NCI-H146 (cell line): ENCODE measurements at places on chromosomes 2 and 18.
A peak's percentile ranks its signal among the peaks of the same experiment; 100 is the strongest.

DNA sequence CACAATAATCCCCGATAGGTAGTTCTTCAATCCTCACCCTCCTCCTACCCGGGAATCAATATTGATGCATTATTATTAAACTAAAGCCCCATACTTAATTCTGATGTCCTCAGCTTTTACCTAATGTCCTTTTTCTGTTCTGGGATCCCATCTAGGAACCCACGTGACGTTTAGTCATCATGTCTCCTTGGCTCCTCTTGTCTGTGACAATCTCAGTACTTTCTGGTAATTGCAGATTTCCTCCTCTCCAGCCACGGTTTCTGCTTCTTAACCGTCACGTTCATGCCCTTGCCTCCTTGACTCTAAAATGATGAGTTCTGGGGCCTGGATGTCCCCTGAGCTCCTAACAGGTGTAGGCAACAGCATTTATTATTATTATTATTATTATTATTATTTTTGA, 2.9 kb upstream of the DGKD start:
- DNase-seq = no peak

DNA sequence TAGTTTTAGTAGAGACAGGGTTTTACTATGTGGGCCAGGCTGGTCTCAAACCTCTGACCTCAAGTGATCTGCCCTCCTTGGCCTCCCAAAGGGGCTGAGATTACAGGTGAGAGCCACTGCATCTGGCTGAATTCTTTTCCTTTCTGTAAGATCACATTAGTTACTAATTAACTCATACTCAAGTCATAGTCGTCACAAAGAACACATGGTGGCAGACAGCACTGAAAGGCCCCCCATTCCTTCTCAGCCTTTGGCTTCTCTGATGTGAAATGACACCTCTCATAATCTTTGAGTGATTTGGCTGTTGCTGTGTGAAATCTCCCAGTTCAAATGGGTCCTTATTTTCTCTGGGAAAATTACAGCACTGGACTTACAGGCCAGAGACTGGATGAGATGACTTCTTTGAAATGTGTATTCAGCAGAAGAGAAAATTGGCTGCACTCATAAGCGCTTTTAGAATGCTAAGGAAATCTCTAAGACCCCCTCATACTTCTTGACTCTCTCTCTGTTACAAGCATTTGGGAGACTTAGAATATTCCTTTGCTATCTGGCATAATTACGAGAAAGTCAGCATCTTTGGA, 764.8 kb downstream of the RNF144A start:
- no peak for DNase-seq

- DNase-seq = no peak
Measured at GRCh38 chr2:223820549-223820948, 16.8 kb downstream of the AP1S3 start.

- peak; percentile 9 for DNase-seq
Measured at GRCh38 chr2:106038601-106039375, 155.3 kb downstream of the UXS1 start.

GRCh38 chr2:70668911-70669310, 99.1 kb downstream of the ADD2 start:
- DNase-seq = no peak

DNA sequence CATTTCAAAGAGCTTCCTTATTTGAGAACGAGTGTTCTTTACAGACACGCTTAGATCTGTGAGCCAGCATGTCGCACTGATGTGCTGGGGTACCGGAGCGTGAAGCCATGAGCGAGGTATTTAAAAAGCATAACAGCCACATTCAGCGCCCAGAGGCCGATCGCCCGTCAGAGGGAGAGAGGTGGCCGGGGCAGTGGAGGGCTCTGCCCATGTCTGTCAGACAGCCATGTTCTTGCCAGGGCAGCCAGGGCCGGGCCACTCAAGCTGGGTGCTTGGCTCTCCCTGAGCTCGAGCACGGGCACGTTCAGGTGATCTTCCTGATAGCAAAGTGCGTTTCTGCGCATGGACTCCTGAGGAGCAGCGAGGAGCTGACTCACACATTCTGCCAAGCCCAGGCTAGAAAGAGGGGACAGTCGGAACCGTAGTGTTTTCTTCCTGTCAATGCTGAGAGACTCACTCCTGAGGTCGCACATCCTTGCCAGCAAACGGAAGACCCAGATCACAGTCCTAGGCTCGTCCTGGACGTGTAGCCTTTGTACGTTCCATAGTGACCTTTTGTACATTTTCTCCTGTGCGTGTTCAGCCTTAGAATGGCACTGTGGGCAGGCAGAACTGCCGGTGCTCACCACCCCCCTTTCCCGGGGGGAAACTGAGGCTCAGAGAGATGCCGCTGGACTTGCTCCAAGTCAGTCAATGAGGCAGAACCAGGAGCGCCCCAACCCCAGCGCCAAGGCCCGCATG, 100.7 kb downstream of the NFATC1 start:
- DNase-seq = no peak

DNA sequence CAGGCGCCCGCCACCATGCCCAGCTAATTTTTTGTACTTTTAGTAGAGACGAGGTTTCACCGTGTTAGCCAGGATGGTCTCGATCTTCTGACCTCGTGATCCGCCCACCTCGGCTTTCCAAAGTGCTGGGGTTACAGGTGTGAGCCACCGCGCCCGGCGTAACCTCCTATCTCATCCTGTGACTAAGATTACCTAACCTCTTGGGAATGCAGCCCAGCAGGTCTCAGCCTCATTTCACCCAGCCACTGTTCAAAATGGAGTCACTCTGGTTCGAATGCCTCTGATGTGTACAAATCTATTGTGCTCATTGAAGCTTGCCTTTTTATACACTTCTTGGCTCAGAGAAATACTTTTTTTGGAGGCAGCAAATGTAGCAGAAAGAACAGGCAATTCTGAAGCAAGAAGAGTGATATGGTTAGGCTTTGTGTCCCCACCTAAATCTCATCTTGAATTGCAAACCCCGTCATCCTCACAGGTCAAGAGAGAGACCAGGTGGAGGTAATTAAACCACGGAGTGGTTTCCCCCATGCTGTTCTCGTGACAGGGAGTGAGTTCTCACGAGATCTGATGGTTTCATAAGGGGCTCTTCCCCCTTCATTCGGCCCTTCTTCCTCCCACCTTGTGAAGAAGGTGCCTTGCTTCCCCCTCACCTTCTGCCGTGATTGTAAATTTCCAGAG, 60.6 kb downstream of the SLC4A3 start:
- no peak for DNase-seq

GRCh38 chr2:136234261-136234660, 116.3 kb upstream of the CXCR4 start:
- no peak for DNase-seq

DNA sequence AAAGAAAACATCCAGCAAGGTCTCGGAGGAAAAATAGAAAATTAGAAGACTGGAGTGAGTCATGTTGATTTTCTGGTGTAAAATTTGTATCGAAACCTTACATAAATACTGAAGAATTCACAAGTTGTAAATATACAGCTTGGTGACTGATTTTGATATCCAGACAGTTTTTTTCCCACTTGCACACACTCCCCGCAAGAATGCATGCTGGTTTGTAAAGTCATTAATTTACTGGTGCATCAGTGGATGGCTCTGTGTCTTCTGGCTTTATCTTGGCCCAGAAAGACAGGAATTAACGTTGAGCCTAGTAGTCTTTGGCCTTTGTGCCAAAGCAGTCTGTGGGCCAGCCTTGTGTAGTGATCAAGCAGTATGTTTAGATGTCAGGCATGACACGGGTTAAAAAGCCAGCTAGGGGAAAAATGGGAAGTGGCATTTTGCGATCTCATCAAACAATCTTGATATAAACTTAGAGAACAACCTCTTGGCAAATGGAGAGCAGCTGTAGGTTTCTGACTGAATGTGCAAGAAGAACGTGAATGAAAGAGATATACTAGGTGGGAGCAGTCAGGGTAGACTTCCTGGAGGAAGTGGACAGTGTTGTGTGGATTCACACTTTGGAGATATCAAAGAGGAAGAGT, 22.7 kb upstream of the CASP8 start:
- no peak for DNase-seq

DNA sequence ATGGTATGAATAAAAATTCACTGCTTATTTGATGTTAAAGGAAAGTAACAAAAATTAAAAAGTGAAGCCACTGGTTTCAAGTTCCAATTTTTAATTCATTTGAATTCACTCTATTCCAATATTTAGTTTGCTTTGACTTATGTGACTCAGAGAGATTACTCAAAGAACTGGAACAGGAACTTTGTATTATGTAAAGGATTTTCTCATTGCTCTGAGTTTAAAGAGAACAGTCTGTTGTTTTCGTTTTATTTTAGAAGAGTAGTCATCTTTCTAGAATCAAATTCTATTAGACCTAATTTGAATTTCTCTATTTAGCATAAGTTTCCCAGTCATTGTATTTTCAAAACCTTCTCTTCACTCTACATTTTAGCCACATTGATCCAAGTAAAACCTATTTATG, 300.1 kb upstream of the SLC8A1 start:
- DNase-seq = no peak

- DNase-seq = no peak
Measured at GRCh38 chr2:204505946-204506345, 39.3 kb upstream of the PARD3B start.

DNA sequence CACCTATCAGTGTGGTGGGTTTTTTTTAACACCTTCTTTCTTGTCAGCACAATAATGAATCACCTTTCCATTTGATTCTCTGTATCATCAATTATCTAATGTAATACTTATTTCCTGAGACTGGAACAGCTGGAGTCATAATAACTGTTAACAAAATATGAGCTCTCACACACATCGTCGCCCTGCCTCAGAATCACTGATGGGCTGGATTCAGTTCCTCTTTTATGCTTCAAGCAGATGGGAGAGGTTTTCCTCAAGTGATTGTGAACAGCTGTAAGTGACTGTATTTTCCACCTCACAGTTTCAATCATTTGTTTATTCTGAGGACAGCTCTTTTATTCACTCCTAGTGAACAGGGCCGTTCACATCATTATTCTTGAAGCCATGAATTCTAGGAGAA, 330.2 kb downstream of the DSC3 start:
- DNase-seq = no peak

- no peak for DNase-seq
Measured at GRCh38 chr2:205171261-205171940, 510.9 kb upstream of the NRP2 start.

- DNase-seq = no peak
Measured at GRCh38 chr2:158943973-158944372, 24.5 kb upstream of the TANC1 start.

- DNase-seq = no peak
Measured at GRCh38 chr2:233572468-233572867, 5.9 kb upstream of the USP40 start.

DNA sequence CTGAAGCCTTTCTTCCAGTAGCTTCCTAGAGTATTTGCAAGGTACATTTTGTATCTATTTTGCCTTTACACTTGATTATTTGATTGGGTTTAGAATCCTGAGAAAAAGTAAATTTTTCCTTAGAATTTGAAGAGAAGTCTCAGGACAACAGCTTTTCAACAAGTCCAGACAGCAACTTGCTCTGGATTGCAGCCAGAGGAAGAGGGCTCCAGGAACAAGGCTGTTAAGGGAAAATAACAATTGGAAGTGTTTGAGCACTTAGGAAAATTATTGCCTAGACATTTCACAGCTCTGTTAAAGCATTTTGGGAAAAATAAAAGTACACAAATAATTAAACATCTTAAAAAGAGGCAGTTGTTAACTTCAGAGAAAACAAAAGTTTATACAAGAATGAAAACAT, 58.3 kb upstream of the RAPGEF4 start:
- DNase-seq = no peak

DNA sequence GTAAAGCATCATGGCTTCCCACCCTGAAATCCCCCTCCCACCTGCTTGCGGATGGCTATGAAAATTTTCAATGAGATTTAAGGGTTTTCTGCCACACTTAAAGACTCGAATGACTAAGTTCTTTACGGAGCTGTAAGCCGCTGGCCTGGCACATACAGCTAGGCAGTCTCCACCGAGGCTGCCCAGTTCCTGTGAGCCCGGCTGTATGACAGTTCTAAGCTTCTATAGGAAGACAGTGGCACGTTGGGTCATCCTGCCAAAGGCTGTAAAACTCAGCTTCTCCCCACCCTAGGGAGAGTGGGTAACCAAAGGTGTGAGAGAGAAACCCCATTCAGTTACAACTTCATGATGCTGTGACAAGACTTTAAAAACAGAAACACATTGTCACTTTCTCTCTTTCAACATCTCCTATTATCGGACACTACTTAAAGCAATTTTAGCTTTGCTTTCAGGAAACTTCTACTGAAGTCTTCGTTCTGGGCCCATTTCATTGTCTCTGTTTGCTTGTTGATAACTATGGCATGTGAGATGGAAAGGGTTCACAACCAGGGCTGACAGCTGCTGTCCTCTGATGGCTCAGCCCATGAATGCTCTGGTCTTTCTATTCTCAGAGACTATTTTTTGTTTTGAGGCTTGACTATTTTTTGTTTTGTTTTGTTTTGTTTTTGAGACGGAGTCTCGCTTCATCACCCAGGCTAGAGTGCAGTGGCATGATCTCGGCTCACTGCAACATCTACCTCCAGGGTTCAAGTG, 7.1 kb downstream of the CASP8 start:
- no peak for DNase-seq

DNA sequence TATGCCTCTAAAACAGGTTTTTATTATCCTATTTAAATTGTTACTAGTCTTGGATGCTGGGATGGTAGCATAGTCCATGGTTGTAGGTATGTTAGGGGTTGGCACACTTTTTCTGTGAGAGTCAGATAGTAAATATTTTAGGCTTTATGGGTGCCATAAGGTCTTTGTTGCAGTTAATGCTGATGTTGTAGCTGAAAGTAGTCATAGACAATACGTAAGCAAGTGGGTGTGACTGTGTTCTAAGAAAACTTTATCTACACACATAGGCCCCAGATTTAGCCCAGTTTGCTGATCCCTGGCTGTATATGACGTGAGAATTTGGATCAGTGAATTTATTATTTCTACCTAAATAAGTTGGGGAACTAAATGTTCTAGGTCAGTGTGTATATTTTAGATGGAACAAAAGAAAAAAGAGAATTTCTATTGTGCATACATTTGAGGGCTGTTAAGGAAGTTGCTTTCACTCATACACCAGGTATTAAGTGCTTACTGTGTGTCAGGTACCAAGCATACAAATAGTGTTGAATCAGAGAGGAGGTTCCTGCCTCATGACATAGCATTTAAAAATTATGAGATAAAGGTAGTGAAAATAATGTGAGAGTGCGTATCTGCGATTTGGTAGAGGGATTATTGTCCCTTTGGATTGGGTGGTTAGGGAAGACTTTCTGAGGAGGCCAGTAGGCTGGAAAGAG, 39.4 kb downstream of the AGFG1 start:
- DNase-seq = no peak

- no peak for DNase-seq
Measured at GRCh38 chr2:74864728-74865722, 31.1 kb downstream of the HK2 start.

- no peak for DNase-seq
Measured at GRCh38 chr2:223604231-223604630, 2.1 kb upstream of the SCG2 start.

DNA sequence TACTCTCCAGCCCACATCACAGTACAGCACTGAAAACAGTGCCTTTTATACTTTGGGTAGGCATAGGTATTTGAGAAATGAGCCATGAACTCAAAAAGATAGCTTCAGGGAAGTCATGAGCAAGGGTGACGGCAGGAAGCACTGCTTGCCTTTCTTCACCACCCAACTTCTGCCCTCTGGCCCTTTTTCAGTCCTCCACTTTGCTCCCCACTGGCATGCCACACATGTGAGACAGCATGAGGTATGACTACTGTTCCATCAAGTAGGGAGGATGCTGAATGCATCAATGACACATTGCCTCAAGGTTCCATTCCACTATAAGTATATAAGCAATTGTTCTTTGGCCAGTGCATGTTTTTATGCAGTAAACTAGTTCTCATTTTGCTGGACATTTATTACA, 373.0 kb downstream of the NRXN1 start:
- DNase-seq = no peak

GRCh38 chr2:70369082-70369481, 67.2 kb upstream of the FAM136A start:
- DNase-seq = no peak
